ENCODE measurements at places on chromosomes 7 and 10.
A peak's percentile ranks its signal among the peaks of the same experiment; 100 is the strongest.

DNA sequence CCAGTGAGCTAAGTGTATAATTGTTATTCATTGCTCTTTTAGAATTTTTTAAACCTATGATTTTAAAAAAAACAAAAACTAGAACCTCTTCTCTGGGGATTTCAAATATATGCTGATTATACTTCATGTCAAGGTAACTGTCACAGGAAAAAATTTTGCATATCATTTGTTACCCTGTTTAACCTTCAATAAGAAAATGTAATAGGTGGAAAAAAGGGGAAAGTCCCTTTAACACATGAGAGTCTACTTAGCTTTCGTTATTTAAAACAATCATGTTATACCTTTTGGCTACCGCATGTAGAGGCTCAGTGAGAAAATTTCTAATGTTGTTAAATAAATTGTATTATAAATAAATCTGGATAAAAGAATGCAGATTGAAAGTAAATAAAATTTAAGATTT is 190.1 kb upstream of the AKR1E2 start:
- DNase-seq: no peak

GRCh38 chr7:130986261-130986690 is 252.3 kb upstream of the KLF14 start:
- DNase-seq: no peak

DNA sequence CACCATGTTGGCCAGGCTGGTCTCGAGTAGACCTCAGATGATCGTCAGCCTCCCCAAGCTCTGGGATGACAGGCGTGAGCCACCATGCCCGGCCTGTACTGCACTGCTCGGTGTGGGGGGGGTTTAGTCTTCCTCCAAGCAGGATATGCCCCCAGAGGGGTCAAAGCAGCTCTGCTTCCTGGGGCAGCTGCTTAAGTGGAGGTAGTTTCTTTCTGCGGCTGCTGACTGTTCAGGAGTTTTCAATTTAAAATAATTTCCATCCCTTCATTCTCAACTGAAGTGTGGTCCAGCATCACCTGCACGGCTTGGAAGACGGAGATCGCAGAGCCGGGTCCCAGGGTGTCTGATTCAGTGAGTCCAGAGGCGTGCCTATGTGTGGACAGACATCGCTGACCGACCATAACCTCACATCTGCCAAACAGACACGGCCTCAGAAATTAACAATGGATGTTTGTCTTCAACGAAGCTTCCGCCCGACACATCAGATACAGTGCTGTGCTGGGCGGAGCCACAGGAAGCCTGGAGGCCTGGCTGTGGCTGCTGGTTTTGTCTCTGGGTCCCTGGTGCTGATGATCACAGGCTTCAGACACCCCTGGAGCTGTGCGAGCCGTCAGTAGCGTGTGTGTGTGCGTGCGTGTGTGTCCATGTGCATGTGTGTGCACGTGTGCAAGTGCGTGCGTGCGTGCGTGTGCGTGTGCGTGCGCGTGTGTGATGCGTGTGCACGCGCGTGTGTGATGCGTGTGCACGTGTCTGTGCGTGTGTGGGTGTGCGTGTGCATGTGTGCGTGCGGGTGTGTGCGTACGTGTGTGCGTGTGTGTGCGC is 226.5 kb upstream of the PITRM1 start:
- no peak for DNase-seq

GRCh38 chr7:99083068-99083651 is 60.7 kb downstream of the SMURF1 start:
- no peak for DNase-seq

- no peak for DNase-seq
These were observed 33.1 kb downstream of the PRR15 start for GRCh38 chr7:29596593-29597178.

DNA sequence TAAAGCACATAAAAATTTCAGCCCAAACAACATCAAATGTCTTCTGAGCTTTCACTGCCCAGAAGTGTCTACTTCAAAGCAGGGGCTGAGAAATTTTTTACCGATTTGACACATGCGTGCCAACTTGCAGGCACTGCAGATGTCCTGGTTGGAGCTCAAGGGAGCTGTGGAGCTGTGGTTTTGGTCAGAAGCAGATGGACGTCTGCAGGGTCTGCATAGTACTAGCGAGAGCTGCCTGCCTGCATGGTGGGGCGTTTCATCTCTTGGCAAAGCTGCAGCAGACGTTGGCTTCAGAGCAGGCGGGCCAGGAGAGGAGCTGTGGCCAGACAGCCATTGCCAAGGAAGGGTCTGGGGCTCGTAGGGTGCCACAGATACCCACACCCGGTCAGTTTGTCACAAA is 296.7 kb downstream of the GLRX3 start:
- DNase-seq: no peak

GRCh38 chr7:18221377-18222293 is 194.0 kb upstream of the PRPS1L1 start:
- peak; percentile 16 for DNase-seq

DNA sequence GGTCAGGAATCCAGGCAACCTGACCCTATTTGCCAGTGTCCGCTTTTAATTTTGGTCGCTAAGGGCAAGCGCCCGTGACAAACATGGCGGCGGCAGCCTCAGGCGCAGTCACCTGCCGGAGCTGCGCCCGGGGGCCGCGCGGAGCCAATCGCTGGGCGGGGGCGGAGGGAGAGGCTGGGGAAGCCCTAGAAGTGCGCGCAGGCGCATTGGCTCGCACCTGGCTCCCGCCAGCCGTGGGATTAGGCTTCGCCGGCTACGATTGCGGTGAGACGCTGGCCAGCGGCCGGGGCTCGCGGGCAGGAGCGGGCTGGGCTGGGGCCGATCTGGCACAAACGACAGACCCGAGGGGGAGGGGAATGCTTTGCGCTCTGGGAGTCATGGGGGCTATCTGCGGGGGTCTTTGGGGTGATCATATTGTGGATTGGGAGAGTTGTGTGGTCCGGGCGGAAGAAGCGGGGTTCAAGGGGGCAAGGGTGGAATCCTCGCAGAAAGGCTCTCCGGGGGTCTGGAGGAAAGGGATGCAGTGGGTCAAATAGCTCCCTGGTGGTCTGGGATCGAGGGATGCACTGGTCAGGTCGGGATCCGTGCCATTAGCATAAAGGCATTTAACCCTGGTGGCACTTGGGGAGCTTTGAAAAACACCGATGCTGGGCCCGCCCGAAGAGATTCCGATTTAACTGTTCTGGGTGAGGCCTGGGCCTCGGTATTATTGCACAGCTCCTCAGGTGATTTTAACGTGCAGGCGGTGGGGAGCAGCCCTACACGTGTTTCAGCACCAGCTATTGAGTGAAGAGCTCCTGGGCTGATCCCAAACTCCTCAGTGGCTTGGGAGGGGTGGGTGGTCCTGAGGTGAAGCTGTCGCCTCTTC is 10.1 kb upstream of the C10orf95 start:
- peak; percentile 81 for DNase-seq
